ENCODE measurements at places on chromosomes 6 and 20.

GRCh38 chr6:45447005-45447404 lies 69.3 kb upstream of the SUPT3H start:
- DNase-seq = no peak

DNA sequence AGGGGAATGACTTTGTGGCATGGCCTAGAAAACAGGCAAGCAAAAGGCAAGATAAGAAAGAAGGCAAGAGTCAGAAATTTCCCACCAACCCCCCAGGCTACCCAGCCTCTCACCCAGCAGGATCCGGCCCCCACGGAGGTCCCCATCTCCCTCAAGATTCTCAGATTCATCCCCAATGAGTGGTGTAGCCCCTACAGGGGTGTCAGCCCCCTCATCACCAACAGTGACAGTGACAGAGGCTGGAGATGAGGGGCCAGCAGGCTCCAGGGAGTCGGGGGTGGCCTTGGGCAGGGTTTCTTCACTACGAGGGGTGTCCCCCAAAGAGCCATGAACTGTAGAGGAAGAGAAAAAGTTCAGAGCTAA lies 1.0 kb downstream of the EHMT2 start:
- DNase-seq = no peak

DNA sequence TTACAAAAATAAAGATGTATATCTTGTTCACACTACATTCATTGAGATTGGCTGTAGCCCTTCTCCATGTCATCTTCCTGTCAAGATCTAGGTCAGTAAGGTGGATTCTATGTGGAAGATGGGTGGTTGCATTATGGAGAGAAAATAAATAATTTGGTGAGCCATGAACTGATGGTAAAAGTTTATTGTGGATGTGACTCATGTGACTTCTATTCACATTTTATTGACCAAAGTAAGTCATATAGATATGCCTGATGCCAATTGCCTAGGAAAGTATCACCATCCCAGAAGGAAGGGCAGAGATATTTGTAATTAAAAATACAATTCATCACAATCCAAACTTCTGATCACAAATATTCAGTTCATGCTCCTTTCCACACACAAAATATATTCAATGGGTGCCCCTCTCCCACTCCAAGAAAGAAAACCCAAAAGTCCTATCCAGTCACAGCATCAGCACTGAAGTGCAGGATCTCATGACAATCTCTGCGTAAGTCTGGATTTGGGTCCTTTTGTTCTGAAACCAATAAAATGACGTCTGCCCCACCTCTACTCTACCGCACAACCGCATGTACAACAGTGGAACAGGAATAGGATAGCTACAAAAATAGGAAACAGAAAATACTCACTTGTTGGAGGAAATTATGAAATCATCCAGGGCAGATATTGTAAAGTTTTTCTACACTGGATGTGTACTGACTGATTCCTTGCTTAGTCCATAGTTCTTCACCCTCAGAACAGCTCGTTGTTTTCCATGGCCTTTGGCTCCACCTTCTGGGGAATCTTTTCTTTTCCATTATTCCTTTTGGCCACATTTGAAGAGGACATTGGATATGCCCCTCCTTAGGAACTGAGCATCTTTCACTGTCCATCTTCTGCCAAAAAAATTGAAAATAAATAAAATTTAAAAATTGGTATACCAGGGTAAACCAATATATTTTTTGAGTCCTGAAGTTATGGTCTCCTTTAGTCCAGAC lies 16.1 kb upstream of the SLC17A3 start:
- peak; percentile 43 for DNase-seq

DNA sequence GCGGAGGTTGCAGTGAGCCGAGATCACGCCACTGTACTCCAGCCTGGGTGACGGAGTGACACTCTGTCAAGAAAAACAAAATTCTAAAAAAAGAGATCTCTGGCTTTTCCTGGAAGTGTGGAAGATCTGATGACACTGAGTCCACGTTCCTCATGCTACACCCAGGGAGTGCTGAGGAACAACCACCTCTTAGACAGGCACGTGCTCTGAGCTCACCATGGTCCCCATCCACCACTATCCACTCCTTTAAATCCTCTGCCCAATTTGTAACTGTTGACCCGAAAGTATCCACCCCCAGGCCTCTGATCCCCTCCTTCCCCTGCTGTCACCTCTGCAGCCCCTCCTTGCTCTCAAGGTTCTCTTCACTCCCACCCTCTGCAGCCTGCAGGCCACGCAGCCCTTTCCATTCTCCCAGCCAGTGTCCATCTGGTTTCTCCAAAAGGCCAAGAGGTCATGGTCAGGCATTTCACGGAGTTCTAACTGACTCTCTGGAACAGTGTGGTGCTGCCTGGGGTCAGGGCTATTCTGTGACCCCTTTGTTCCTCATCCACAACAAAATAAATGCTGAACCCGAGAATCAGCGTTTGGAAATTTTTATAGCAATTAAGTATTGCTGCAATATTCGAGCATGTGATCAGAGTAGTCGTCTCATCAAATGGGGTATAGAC lies 88.8 kb downstream of the ATP9A start:
- DNase-seq = no peak

DNA sequence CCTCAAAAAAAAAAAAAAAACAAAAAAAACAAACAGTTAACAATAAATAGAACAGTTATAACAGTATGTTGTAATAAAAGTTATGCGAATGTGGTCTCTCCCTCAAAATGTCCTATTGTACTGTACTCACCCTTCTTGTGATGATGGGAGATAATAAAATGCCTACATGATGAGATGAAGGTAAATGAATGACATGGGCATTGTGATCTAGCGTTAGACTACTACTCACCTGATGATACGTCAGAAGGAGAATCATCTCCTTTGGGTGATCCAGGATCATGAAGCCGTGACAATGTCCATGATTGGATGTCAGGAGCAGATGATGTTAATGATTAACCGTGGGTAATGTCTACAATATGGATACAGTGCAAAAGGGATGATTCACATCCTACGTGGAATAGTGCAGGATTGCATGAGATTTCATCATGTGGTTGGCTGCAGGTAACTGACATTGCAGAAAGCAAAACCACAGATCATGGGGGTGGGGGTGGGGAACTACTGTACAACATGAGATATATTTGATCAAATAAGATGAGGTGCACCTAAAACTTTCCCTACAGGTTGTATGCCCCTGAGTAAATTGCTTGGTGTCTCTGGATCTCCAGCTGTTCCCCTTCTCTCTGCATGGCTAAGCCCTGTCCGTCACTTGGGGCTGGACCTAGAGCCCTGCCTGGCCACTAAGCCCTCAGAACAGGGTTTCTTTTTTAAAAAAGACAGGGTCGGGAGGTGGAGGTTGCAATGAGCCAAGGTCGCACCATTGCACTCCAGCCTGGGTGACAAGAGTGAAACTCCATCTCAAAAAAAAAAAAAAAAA lies 6.2 kb upstream of the RBCK1 start:
- peak; percentile 78 for DNase-seq

GRCh38 chr6:160398674-160399271 lies 50.6 kb downstream of the SLC22A3 start:
- no peak for DNase-seq

GRCh38 chr6:122347751-122348150 lies 51.7 kb upstream of the HSF2 start:
- DNase-seq = no peak

GRCh38 chr6:5045416-5045815 lies 39.7 kb upstream of the PPP1R3G start:
- DNase-seq = no peak

DNA sequence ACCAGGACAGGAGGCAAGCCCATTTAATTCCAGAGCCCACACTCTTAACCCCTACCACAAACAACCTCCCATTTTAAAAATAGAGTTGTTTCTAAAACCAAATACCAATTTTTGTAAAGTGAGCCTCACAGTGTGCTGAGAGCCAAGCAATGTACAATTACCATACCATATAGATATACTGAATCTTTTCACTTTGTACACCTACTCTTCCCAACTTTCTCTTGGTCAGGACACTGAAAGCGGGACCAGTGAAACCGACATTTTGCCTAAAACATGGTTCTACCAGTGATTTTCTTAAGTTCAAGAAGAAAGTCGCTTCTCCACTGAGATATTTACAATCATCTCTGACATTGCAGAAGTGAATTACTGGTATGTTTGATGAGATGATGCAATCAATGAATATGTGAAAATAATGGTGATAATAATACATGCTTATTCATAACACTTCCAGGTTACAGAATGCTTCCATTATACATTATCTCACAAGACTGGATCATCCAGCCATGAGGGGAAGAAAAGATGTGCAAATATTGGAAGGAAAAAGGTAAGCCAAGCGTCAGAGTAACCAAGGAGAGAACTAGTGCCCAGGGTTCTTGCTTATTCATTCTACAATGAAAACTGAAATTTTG lies 74.1 kb downstream of the HIVEP2 start:
- no peak for DNase-seq

- DNase-seq = no peak
Measured at GRCh38 chr20:21901470-21902275, 196.2 kb downstream of the PAX1 start.

GRCh38 chr6:166490671-166491500 lies 95.6 kb downstream of the RAMACL start:
- no peak for DNase-seq

GRCh38 chr20:10511170-10511508 lies 76.0 kb downstream of the SLX4IP start:
- no peak for DNase-seq

- DNase-seq = no peak
Measured at GRCh38 chr6:11878735-11879134, 100.1 kb upstream of the ADTRP start.
